ENCODE measurements at places on chromosomes 16 and 17.

DNA sequence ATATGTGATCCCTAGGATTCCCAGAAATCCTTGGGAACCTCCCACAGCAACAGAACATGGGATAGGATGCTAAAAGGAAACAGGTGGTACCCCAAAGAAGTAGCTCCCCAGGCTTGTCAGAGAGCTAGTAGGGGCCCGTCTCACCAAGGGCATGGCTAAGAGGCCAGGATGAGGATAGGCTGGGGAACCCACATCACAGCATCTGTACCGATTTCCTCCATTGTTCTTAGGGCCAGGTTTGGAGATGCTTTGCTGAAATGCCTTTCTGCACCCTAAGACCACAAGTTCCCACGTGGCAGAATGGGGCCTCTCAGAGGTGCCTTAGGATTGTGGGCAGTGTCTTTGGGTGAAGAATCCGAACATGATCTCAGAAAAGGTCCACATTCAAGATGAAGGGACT, 169.5 kb downstream of the HS3ST3B1 start:
- no peak for DNase-seq

DNA sequence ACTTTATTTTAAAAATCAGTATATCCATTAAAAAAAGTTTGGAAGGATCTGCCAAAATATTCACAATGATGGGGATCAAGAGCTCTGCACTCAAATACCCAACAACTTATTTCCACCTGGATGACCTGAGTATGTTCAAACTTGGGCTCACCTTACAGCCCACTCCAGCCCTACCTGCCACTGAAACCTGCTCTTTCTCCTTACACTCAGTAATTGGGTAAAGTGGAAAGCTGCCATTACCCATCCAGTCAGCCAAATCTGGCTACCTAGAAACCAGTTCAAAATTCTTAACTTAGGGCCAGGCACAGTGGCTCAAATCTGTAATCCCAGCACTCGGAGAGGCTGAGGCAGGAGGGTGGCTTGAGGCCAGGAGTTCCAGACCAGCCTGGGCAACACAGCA, 9.6 kb downstream of the VPS53 start:
- DNase-seq = no peak

- no peak for DNase-seq
These were observed 1691.4 kb downstream of the TP53TG3F start for GRCh38 chr16:35150805-35151312.

- peak; percentile 94 for DNase-seq
These were observed 6.0 kb upstream of the TXNDC11 start for GRCh38 chr16:11748404-11749254.

GRCh38 chr17:40433551-40434415, 9.5 kb upstream of the IGFBP4 start:
- peak; percentile 49 for DNase-seq

DNA sequence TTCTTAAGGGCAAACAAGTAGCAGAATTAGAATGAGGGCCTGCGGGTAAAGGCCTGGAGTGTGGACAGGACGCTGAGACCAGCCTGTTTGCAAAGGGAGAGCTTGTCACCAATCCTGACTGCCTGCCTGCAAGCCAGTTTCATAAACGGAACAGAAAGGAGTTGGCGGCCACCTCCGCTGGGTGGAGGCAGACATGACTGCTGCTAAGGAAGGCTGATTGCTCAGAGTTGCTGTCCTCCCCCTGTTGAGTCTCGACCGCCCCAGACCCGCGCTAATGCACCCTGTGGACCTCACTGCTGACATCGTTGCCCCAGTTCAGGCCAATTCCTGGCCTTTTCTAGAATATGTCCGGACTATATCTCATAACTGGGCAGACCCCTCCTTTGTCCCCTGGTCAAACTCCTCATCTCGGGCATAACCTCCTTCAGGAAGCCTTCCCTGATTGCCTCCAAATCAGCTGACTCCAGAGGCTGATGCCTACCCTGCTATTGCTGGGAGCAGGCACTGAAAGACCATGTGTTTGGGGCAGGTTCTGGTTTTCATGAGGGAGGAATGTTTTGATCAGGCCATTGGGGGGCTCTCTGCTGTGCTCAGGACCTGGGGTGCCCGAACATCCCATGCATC, 153.0 kb upstream of the CIBAR2 start:
- DNase-seq = peak; percentile 36

DNA sequence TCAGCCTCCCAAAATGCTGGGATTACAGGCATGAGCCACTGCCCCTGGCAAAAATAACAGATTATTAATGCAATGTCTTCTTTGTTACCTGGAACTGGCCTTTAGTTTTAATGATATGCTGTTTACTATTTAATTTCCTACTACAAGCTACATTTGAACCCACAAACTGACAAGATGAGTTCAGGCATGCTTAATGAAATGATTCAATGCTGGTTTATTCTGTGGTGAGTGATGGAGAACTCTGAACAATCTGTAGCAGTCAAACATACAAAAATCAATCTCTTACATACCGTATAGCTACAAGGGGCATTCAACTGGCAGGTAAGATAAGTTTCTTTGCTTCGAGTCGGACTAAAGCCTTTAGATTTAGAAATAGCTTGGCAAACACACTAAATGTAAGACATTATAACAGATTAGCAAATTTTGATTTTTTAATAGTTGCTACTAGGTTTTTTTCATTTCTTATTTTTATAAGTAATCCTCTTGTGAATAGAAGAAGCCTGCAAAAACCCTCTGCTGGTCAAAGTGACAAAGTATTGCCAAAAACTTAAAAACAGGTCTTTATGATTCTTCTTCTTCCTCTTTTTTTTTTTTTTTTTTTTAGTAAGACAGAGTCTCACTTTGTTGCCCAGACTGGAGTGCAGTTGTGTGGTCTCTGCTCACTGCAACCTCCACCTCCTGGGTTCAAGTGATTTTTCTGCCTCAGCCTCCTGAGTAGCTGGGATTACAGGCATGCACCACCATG, 138.5 kb downstream of the SSH2 start:
- DNase-seq = no peak

DNA sequence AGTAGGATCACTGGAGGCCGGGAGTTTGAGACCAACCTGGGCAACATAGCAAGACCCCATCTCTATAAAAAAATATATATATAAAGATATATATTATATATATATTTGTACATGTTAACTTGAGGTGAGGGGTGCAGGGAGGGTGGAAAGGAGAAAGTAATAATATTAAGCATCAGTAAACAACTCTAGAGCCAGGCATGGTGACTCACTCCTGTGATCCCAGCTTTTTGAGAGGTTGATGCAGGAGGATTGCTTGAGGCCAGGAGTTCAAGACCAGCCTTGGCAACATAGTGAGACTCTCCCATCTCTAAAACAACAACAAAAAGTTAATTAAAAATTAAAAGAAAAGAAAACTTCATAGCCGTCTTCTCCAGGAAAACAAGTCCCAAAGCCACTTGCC, 61.7 kb upstream of the SMURF2 start:
- no peak for DNase-seq

GRCh38 chr17:71464751-71465150, 656.1 kb upstream of the SOX9 start:
- no peak for DNase-seq

DNA sequence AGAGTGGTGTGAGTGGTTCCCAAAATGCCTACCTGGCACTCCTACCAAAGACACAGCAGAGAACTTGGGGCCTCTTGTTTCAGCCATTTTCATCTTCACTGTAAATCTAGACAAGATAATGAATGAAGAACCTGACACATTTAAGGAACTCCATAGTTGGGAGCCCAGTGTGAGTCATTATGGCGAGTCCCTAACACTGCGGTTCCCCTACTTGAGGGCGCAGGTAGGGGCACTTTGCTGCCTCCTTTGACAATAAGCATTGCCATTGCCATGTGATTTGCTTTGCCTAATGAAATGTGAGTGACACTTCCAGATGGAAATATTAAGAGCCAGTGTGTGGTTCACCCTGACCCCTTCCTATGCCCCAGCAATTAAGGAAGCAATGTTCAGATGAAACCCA, 517.6 kb downstream of the MAF start:
- DNase-seq = no peak

DNA sequence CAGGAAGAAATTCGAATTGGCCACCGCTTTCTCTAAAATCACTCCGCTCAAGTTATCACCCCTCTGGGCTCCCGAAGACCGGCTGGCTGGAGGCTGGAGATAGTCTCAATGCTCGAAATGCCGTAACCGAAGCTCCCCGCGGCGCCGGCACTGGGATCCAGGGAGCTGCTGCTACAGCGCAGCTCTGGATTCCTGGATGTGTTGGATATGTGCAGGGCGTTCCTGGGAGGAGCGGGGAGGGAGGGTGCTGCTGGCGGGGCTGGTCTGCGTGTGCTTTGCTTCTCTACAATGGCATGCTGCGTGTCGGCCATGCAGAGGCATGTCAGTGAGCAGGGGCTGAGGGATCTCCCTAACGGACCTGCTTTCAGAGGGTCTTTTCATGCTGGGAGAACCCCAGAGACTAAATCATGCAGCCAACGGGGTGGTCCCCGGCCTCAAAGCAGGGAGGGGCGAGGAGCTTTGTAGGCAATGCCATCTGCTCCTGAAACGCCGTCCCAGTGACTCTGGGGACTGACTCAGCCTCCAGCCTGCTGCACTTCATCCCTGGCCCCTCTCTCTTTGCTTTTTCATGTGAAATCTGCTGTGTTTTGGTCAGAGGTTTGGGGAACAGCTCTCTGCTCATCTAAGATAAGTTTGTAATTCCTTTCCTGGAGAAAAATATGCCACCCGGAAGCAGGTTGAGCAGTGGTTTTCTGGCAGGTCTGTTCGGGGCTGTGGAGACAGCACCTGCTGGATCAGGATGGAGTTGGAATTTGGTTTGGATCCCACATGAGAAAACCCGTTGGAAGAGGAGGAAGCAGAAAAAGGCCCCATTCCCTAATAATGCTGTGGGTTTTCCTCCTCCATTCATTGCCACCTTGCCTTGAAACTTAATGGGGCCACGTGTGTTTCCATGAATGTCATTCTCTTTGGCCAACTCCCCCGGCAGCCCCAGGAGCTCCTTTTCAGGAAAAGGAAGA, 311.4 kb downstream of the SEC14L1 start:
- no peak for DNase-seq

DNA sequence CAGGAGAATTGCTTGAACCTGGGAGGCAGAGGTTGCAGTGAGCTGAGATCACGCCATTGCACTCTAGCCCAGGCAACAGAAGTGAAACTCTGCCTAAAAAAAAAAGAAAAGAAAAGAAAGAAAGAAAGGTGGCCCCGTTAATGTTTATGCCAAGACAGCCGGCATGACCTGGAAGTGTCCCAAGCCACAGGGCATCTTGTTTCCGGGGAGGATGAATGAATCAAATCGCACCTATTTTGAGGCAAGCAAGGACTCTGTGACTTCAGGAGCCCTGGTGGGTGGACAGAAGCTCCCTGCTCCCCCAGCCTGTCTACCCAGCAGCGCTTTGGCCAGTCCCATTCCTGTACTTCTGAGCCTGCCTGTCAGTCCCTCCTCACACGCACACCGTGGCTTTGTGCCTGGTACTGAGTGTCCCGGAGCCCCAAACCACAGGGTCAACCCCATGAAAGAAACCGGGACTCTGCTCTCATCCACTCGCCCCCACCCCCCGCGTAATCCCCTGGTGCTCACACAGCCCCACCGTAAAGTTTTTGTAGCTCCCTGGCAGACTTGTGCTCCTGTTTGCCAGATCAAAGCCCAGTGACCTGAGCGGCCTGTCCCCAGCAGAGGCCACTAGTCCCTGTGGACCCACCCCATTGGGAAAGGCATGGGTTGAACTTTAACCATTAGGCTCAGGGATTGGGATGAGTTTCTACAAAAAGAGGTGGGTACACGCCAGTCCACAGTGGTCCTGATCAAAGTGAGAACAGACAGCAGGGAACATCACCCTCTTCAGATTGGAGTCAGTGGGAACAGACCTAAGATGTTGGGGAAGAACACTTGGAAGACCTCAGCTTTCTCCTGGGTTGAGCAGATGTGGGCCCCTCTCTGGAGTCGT, 19.3 kb downstream of the CD2BP2 start:
- DNase-seq = peak; percentile 90

DNA sequence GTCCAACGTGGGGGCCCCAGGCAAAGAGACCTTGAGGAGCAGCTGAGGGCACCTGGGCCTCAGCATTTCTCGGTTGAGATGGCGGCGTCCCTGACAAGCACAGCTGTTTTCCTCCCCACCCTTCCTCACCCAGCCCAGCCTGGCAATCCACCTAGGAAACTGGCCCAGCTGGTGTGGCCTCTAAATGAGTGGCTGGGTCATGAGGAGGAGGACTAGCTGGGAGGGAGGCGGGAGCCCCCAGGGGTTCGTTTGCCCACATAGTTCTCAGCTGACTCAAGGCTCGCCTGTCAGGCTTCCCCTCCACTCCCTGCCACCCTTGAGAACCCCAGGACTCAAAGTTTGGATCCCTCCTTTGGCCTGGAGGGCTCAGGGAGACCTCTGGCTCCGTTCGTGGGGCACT, 5.9 kb downstream of the RNF222 start:
- no peak for DNase-seq

- DNase-seq = no peak
These were observed 114.9 kb downstream of the CDH8 start for GRCh38 chr16:61921373-61921772.

- DNase-seq = no peak
These were observed 165.6 kb upstream of the KCNJ16 start for GRCh38 chr17:69909389-69909788.

- DNase-seq = no peak
These were observed 3.3 kb downstream of the HERPUD1 start for GRCh38 chr16:56935201-56935600.

- DNase-seq = no peak
These were observed 14.6 kb upstream of the PITPNA start for GRCh38 chr17:1577182-1577581.

- DNase-seq = peak; percentile 64
These were observed 27.5 kb upstream of the HELZ start for GRCh38 chr17:67272312-67273047.

GRCh38 chr17:41559548-41559947, 12.3 kb downstream of the KRT9 start:
- no peak for DNase-seq

GRCh38 chr16:81626181-81626674, 152.9 kb upstream of the PLCG2 start:
- no peak for DNase-seq

DNA sequence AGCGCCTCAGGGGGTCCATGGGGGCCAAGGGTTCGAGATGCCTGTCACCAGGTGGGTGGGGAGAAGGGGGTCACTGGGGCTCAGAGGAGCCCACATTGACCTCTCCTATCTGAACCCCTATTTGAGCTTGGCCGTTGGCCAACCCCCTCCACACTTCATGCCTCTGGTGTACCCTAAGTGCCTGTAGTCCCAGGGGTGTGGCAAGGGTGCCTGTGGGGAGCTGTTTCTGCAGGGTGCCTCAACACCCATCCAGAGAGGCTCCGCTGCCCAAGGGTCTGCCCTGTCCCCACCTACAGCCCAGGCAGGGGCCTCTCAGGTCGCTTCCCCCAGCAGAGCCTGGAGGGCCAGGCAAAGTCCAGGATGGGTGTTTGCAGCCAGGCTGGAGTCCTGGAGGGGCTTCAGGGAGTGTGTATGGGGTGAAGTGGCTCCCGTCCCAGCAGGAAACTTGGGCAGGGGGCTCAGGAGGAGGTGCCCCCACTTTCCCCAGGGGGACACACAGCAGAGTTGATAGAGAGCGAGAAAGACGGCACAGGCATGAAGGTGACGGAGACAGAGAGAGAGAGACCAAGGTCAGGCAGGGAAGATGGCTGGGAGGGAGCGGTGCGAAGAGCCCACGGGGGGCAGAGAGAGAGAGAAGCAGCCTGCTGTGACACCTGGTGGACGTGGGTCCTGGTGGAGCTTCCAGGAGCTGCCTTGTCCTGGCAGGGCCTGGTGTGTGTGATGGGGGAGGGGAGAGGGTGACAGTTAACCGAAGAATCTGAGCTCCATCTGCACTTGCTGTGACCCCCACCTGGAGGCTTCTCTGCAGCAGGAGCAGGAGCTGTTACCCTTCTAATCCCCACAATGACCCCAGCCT, at the start of gene SEPTIN12:
Gene SEPTIN12 (minus strand): TSS at position 719 of the 856 bp plus-strand sequence. CDS start 700 bp downstream, at position 19.
- DNase-seq = no peak
